Stimulated activated CD4-positive, alpha-beta T cell treated with anti-CD3 and anti-CD28 coated beads, Interleukin-4, amount 100 ng/mL, for 48 hours (primary cell): ENCODE measurements at places on chromosomes 2 and 18.
A peak's percentile ranks its signal among the peaks of the same experiment; 100 is the strongest.

DNA sequence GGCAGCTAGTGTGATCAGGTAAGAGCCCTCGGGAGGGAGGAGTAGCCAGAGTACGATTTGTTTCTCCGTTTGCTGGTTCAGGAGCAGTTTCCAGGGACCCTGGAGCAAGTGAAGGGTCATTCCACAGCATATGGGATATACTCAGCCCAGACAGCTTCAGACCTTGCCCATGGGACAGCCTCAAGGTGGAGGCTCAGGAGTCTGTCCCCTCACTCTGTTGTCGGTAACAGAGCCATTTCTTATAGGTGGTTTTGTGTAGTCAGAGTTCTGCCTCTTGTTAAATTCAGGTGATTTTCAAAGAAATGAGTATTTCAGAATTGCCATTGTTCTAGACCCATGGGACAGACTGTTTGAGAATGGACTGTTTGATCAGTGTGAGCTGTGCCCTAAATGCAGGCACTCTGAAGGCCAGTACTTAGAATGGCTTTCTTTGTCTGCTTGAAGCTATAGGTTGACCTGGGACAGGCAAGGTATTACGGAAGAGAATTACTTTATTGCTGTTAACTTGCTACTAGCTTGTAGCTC lies 15.2 kb downstream of the FMNL2 start:
- DNase-seq: no peak

- DNase-seq: no peak
These were observed 29.8 kb downstream of the KLF7 start for GRCh38 chr2:207135801-207136457.

GRCh38 chr18:40878371-40878770 lies 1076.7 kb upstream of the PIK3C3 start:
- no peak for DNase-seq

GRCh38 chr2:6963727-6964126 lies 46.5 kb downstream of the RNF144A start:
- DNase-seq: no peak

GRCh38 chr18:51278045-51278649 lies 80.7 kb upstream of the MEX3C start:
- peak; percentile 39 for DNase-seq

- no peak for DNase-seq
These were observed 27.8 kb downstream of the DDX1 start for GRCh38 chr2:15619510-15619909.

DNA sequence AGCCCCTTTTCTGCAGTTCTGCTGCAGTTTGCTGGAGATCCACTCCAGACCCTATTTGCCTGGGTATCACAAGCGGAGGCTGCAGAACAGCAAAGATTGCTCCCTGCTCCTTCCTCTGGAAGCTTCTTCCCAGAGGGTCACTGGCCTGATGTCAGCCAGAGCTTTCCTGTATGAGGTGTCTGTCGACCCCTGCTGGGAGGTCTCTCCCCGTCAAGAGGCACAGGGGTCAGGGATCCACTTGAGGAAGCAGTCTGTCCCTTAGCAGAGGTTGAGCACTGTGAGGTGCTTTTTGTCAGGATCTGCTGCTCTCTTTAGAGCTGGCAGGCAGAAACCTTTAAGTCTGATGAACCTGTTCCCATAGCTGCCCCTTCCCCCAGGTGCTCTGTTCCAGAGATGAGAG lies 42.0 kb upstream of the MYL1 start:
- DNase-seq: no peak

- DNase-seq: no peak
These were observed 234.3 kb upstream of the FBXO11 start for GRCh38 chr2:48140586-48140985.

DNA sequence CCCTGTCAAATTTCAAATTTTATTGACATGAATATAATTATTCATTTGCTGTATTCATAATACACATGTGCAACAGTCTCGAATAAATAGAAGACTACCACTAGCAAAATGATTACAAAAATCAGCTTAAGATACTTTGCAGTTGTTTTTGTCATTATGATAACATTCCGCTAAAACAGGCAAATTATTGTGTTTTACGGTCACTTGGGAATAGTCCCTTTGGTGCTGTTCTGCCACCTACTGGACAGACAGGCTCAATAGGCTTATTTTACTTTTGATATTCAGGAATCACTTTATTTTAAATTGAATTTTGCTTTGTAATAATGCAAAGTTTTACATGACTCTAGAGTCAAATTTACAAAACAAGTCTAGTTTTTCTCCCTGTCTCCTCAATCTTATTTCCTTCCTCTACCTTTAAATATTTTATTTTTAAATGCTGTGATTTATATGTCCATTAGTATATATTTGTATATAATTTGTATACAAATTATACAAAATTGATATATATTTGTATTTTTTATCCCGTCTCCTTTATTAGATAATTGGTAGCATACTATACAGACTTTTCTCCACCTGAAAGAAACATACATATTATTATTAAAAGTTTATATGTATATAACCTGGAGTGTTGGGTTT lies 456.3 kb downstream of the DLGAP1 start:
- no peak for DNase-seq

GRCh38 chr18:13415736-13416135 lies 197.2 kb downstream of the LDLRAD4 start:
- no peak for DNase-seq

DNA sequence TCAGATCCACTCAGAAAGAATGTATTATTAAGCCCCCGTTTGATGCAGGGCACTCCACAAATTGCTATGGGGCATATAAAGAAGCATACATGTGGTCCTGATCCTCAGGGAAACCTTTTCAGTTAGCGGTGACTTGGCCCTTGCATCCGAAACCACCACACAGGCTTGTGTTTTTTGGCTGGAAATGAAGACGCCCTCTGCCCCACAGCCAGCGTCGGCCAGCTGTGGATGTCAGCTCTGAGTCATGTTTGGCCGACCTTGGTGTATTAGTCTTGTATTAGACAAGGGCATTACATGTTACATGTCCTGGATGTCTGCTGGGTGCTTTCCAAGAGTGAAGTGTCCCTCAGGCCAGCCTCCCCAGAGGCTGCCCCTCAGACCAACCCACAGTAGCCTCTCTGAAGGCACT lies 107.6 kb upstream of the MAP3K20 start:
- no peak for DNase-seq

GRCh38 chr2:110688594-110689091 lies 10.8 kb upstream of the BUB1 start:
- no peak for DNase-seq

- DNase-seq: no peak
These were observed 163.8 kb upstream of the NCKAP5 start for GRCh38 chr2:133732059-133732458.

DNA sequence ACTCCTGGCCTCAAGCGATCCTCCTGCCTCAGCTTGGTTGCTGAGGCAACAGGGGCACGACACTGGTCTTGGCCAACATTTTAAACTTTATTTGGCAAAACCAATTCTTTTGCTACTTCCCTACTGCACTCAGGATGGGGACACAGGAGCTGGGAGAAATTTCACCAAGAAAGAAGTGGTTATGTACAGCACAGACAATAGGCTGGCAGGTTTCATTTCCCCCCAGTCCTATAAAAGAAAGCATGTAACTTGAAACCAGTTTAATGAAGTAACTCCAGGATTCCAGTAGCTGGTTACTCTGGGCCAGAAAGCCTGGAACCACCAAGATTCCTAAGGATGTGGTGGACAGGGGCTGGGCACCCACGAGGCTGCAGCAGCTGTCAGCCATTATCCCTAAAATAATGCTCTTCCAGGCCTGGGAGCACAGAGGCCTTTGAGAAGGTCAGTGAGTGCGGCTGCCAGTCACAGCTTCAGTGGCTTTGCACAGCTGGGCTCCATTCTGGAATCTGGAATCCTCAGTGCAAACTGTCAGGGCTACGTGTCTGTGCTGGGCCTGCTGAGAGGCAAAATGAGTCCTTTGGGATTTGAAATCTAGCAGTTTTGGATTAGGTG lies 142.3 kb upstream of the ITGA6 start:
- DNase-seq: no peak

DNA sequence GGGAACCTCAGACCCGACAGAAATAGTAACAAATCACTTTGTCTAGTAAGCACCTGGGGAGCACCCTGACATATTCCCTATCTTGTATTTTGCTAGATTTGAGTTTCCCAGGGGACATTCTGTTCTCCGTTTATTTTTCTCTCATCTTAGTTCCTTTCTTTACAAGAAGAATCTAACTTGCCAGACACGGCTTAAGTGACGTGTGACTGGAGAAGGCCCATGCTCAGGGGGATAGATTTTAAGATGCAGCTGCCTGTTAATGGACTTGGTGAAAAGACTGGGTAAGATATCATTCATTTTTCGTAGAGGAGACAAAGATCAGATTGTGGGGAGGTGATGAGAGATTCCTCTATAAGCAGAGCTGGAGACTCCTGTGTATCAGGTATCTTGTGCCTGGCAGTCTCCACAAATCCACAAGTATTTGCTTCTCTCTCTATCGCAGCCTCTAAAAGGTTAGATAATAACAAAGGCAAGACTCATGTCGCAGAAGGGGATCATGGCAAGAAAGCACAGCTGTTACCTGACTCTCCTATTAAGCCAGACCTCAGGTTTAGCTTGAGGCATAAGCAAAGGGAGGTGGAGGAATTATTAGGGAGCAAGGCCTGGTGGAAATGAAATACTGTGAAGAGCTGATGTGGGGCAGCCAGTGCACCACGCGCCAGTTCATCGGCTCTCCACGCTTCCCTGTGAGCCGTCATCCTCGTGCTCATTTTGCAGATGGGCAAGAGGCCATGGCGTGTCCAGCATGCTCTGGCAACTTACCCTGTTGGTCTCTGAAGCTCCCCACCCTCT lies 347.2 kb upstream of the TNP1 start:
- DNase-seq: no peak
